NCI-H524 treated with DMSO at 0.1 percent for 48 hours (cell line): ENCODE measurements at places on chromosomes 4 and X.
A peak's percentile ranks its signal among the peaks of the same experiment; 100 is the strongest.

DNA sequence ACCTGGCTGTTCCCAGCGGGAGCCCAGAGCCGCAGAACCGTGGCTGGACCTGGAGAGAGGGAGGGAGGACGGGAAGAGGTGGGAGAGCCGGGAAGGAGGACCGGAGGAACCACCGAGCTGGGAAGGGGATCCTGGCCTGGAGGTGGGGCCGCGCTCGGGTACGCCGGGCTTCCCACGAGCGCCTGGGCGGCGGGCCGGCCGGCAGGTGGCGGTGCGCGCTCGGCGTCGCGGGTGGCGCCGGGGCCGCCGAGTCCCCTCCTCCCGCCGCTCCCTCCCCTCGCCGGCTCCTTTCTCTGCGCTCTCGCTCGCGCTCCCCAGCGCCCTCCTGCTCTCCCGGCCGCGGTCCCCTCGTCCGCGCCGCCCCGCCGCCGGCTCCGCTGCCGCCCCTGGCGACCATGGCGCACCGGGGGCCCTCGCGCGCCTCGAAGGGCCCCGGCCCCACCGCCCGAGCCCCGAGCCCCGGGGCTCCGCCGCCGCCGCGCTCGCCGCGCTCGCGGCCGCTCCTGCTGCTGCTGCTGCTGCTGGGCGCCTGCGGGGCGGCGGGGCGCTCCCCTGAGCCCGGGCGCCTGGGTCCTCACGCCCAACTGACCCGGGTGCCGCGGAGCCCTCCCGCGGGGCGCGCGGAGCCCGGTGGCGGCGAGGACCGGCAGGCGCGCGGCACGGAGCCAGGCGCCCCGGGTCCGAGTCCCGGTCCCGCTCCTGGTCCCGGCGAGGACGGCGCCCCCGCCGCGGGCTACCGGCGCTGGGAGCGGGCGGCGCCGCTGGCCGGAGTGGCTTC is at the start of gene SORCS2:
Gene SORCS2, plus strand, starts transcription at position 287 of the 778 bp plus-strand sequence.
- DNase-seq, result no peak

DNA sequence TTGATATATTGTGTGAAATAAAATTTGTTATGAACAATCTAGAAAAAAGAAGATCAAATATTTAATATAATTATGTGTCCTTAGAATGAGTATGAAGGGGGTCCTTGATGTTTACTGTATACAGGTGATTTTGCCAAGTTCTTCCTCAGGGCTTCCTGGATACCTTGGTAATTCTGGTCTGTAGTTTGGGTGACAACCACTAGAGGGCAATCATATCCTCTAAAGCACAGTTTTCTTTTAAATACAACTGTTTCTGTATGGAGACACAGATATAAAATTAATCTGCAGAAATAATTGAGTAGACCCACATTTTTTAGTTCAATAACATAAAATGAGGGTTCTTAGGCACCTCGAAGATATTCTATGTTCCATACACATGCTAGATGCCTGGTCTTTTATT is 157.7 kb downstream of the SPANXN1 start:
- no peak for DNase-seq

DNA sequence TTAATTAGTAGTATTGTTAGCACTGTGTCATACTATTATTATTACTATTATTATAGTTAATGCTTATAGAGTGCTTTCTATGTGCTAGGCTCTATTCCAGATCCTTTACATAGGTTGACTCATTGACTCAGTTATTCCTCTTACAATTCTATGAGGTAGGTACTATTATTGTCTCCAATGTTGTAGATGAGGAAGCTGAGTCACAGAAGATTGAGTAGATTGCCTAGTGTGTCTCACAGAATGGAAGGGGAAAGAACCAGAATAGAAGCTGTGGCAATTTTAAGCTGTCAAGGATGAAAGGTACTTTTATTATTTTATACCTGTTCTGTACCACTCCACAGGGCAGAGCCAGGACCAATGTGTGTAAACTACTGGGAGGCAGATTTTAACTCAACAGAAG is 1.9 kb upstream of the TCEAL1 start:
- DNase-seq, result no peak

GRCh38 chr4:145531223-145531622 is 49.6 kb downstream of the SMAD1 start:
- peak; percentile 41 for DNase-seq

GRCh38 chrX:70826715-70827114 is 81.8 kb downstream of the TEX11 start:
- peak; percentile 43 for DNase-seq

DNA sequence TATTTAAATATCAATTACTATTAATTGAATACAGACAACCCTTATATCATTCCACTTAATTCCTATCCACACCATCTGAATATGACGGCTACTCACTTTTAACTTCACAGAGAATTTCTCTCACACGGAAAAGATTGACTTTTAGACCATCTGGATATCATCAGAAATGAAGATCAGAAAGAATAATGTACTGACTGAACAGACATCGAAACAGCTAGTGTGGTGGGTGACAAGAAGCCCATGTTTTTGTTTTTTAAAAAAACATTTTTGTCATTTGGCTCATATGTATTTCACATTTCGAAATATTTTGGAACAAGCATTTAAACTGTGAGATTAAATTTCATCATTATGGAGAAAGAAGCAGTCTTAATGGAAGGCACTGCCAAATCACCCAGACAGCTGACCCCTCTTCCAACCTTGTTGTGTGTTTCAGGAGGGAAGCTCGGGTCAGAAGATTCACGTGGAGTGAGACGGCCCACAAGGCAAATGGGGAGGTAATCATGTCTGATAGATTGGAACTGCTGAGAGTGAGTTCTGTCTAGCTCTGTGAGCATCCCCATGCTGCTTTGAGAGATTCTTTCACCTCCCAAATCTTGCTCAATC is 204.2 kb upstream of the RASGEF1B start:
- DNase-seq, result no peak

- no peak for DNase-seq
Observed at GRCh38 chr4:83067058-83067639, 32.2 kb downstream of the COPS4 start.

- no peak for DNase-seq
Observed at GRCh38 chr4:169658975-169659715, 38.8 kb downstream of the CLCN3 start.

DNA sequence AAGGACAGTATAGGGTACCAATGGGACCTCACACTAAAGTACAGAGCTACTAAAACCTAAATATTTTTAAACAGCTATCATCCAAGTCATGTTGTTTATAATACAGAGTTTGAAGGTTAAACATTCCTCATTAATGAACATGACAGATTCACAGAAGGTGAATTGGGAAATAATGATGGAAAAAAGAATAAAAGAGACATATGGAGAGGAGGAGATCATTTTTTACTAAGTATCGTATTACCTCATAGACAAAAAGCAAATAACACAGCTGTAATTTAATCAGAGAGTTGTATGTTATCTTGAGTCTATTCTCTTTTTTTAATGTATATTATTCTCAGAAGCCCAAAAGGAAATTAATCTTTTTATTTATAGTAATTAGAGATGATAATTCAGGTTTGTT is 7.9 kb downstream of the PLK4 start:
- DNase-seq, result peak; percentile 56

DNA sequence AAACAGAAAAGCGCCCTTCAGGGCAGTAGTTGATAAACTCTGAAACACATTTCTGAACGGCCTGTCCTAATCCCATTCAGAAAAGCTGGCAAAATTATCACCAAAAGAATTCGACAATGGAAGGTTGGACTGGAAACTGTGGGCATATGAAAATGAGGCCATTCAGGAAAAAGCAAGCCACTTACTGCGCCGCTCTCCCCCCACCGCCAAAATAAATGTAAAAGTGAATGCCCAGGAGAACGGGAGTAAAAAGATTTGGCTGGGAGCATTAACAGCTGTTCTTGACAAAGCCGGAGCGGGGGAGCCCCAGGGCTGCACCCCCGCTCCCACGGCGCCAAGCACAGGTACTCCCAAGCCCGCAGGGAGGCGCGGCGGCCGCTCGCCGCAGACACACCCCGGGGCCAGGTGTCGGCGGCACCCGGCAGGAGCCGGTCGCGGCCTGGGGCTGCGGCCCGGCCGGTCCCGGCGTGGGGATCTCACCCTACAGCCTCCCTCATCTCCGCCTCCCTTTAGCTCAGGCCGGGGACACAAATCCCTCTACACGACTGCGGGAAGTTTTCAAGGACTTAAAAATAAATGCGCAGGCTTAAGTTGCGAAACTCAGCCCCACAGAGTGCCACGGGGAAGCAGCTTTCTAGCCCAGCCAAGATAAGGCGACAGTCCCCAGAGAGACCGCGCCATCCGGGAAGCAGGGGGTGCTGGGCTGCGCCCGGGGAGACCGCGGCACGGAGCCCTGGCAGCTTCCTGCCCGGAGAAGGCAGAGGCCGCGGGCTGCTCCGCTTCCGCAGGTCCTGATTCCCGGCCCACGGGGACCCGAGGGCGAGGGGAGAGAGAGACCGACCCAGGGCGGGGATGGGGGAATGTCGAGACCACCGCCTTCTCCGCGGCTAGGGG is 593 bp downstream of the SH3RF1 start:
- DNase-seq, result no peak

GRCh38 chr4:110005461-110006056 is 92.9 kb downstream of the EGF start:
- no peak for DNase-seq

GRCh38 chrX:46244451-46244850 is 300.8 kb downstream of the ZNF674 start:
- DNase-seq, result no peak

- DNase-seq, result no peak
Observed at GRCh38 chr4:179415037-179415846, 1973.0 kb upstream of the AGA start.

DNA sequence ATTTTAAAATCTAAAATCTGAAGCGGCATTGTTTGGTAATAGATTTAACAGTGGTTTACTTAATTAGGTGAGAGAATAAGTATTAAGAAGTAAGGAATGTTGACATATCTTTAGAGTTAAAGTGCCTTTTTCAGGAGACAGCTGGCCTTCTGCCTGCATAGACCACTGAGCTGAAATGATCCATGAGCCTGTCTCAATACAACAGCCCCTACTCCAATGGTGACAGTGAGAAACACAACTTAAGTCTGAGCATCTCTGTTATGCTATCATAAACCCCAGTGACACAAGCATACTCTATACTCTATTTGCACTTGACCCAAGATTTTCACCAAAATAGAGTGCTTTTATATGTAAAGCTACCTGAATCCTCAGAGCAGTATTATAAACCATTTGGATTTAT is 137.9 kb downstream of the GRIA2 start:
- DNase-seq, result no peak
